Kidney (tissue), 22 donors: ENCODE measurements at places on chromosomes 11 and 22. TPM values are rescaled to one million over a fixed set of nuclear protein-coding genes. Genes with fewer than 3 reads are reported as not detected.

Gene OR5B21
- not detected for total RNA-seq

Gene TSGA10IP
- total RNA-seq, result not detected

Gene SCT
- not detected for total RNA-seq

Gene HBG2
- not detected for total RNA-seq

Gene FERMT3
- total RNA-seq, result 36.3 TPM

Gene TMEM135
- 24.6 TPM for total RNA-seq

Gene KCNJ5
- total RNA-seq, result 6.5 TPM

Gene ANKK1
- 0.60 TPM for total RNA-seq

Gene MFNG
- 31.1 TPM for total RNA-seq

Gene OR5P2
- 0.25 TPM for total RNA-seq

Gene PARVB
- 32.9 TPM for total RNA-seq

Gene B3GAT1
- total RNA-seq, result 3.7 TPM

Gene SLC22A8
- total RNA-seq, result 0.41 TPM

Gene DCHS1
- total RNA-seq, result 17.0 TPM

Gene PLEKHB1
- 21.0 TPM for total RNA-seq

Gene OR2D2
- 0.60 TPM for total RNA-seq

Gene TREH
- total RNA-seq, result 1.0 TPM

Gene POU2AF1
- 18.5 TPM for total RNA-seq

Gene TYMP
- 163 TPM for total RNA-seq

Gene TST
- 48.7 TPM for total RNA-seq

Gene SCUBE2
- total RNA-seq, result 3.5 TPM
